Hippocampal formation (tissue), 2 donors: ENCODE measurements at places on chromosomes 3 and 15.

GRCh38 chr3:59256230-59256629 lies 206.4 kb upstream of the CFAP20DC start:
- no peak for DNase-seq

- no peak for DNase-seq
Measured at GRCh38 chr3:12893247-12893646, 51.9 kb upstream of the RPL32 start.

- DNase-seq, result no peak
Measured at GRCh38 chr3:149588909-149589308, 68.9 kb downstream of the WWTR1 start.

GRCh38 chr3:134464064-134464688 lies 21.6 kb downstream of the ANAPC13 start:
- peak; percentile 10 for DNase-seq

GRCh38 chr3:76586471-76586870 lies 453.4 kb upstream of the ROBO2 start:
- no peak for DNase-seq
